ENCODE measurements at places on chromosomes 6 and 20.

DNA sequence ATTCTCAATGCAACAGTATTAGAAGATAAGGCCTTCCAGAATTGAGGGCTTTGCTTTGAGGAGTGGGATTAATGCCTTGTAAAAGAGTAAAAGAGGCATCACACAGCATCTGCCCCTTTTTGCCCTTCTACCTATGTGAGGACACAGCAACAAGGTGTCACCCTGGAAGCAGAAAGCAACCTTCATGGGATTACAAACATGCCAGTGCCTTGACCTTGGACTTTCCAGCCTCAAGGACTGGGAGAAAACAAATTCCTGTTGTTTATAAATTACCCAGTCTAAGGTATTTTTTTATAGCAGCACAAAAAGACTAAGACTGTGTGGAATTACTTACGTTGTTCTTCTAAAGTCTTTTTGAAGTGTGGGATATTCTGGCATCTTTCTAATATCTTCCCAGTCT is 150.0 kb upstream of the SLC22A16 start:
- no peak for DNase-seq

- peak; percentile 61 for DNase-seq
These were observed 23.6 kb upstream of the WFDC2 start for GRCh38 chr20:45445805-45446562.

DNA sequence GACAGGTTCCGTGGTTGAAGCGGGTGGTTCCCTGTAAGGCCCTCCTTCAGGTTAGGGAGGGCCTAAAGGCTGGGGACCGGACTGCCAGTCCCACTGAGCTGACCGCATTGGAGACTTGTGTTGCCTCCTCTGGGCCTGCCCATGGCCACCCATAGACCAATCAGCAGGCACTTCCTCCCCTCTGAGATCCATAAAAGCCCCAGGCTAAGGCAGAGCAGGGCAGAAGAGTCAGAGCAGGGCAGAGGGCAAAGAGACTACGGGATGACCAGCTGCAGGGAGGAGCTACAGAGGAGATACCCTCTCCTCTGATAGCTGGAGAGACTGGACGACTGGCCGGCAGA is 537.4 kb downstream of the TENT5A start:
- DNase-seq, result no peak

DNA sequence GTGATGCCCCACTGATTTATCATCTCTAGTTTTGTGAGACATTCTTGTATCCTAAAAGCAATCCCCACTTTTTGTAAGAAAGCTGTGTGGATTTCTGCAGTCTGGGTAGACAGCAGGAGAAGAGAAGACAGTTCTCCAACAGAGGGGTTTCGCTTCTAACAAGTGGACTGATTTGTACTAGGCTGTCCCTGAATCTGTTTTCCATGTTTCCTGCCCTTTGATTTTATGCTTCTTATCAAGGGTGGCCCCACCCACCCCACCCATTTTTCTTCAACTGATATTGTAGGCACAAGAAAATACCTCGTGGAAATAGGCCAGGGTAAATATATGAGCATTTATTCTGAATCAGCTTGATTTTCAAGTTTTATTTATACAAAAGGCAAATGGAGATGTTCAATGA is 25.7 kb upstream of the JAG1 start:
- DNase-seq, result no peak

- DNase-seq, result no peak
These were observed 458.9 kb downstream of the HACE1 start for GRCh38 chr6:104400844-104401243.

DNA sequence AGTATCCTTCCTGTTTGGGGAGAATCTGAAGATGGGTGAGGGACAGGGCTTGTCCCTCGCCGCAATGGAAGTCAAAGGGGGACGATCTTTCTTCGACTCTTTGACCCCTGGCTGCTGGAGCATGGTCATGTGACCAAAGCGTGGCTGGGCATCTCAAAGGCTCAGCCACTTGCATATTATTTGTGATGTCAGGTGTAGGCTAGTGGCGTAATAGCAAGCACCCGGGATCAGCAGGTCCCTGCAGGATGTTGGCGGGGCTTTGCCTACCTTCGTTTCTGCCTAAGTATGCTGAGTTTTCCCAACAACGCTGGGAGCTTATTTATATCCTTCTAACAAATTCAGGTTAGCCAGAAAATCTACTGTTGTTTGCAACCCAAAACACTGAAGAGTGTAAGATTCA is 50.3 kb upstream of the IL20RA start:
- no peak for DNase-seq

DNA sequence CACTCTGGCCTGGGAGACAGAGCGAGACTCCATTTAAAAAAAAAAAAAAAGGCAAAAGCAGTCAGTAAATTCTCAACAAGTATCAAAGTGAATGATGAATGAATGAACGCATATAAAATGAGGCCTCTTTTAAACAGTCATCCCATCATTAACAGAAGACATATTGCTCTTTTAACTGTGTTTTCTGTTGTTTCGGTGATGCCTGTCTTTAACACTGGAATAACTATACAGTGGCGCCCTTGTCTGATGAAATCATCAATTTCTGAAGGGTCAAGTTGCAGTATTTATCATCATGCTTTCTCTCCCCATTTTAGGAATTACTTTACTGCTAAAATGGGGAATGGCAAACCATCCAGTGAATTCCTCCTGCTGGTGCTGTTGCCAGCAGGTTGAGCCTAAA is 45.7 kb upstream of the SNX9 start:
- DNase-seq, result no peak

DNA sequence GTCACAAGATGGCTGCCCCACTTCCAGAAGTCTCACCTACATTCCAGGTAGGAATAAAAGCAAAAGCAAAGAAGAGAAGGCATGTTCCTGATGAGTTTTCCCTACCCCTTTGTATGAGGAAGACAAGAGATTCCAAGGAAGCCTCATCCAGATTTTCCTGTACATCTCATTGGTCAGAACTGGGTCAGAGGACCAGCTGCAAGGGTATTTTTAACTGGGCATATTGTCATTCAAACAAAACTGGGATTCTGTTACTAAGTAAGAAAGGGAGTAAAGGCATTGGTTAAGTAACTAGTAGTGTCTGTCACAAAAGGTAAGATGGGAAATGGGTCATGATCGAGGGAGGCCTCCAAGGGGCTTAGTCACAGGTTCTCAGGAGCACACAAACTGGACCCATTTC is 28.2 kb upstream of the RIMS4 start:
- no peak for DNase-seq

DNA sequence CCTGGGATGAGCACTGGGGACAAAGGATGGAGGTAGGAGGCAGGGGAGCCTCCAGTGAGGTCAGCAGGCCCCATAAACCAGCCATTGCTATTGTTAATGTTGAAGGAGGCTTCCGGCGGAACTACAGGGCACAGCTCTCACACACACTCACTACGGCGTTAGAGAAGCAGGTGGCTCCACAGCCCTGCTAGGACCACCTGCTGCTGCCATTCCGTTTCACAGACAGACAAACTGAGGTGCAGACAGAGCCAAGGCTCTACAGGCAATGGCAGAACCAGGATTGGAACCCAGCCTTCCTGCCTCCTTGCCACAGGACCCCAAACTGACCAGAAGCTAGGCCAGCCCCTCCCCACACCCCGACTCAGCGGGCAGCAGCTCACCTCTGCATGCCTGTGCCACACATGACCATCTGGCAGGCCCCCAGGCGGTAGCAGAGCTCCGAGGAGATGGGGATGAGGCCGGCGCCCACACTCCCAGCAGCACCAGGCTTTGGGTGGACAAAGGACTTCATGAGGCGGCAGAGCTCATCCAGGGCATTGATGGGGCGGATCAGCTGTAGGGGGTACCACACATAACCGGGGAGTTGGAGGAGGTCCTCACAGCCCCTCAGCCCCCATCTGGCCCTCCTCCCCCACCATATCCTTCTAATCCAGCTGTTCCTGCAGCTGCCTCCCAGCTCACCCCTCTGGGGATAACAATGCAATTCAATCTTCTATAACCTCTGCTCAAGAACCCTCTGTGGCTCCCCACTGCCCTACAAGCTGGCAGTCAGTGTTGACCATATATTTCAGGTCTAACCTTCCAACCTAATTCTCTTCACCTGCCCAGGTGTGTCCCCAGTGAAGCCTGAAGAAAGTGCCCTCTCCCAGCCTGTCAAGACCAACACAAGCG is 198.5 kb downstream of the PREX1 start:
- DNase-seq, result no peak

DNA sequence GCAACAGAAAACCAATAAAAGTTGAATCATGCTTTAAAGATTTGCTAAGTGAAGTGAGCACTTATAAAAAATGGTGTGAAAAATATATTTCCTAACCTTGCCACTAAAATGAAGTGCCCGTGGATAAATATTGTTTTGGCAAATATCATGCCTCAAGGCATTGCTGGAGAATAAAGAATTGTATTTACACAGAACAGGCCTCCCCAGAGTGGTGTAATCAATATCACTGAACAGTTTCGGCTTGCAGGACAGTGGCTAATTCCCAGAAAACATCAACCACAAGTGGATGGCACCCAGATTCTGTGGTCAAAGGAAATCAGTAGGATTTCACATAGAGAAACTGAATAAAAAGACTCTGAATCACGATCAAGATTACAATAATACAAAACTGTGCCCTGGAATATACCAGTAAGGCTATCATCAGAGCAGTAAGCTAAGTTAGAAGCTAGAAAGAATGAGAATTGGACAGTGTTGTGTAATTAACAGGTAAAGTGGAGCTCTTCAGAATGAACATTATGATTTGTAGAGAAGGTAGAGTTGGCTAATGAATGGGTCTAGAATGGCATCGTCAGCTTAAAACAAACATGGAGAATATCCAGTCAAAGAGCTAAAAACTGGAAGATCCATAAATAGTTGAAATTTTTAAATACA is 1026.9 kb upstream of the ADGRB3 start:
- no peak for DNase-seq

- DNase-seq, result no peak
These were observed 95.4 kb upstream of the DOK5 start for GRCh38 chr20:54379893-54380584.

DNA sequence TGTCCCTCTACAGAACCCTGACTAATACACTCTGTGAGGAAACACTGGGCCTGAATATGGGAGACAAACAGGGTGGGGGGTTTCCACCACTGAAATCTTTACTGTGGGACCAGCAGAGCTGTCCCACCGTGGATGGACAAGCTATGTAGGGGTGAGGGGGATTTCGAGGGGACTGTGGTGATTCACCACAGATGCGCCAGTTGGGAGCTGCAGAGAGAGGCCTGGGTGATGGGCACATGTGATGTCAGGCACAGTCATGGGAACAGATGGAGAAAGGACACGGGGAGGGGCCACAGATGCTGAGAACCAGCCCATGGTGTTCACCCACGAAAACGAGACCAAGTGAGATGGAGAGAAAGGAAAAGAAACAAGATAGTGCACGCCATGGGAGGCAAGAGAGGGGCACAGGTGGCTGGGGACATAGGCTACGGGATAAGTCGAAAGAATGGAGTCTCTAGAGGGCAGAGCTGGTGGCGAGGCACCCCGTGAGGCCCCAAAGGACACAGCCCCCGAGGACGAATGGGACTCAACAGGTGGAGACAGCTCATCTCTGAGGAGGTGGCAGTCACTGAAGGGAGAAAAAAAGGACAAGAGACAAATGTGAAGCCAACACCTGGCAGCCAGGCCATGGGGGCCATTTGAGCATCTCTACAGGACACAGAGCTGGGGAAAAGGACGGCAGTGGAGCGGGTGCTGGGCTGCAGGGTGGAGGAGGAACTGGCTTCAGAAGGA is 10.5 kb upstream of the RAMACL start:
- DNase-seq, result no peak

GRCh38 chr6:57434944-57435343 is 117.5 kb downstream of the PRIM2 start:
- no peak for DNase-seq

DNA sequence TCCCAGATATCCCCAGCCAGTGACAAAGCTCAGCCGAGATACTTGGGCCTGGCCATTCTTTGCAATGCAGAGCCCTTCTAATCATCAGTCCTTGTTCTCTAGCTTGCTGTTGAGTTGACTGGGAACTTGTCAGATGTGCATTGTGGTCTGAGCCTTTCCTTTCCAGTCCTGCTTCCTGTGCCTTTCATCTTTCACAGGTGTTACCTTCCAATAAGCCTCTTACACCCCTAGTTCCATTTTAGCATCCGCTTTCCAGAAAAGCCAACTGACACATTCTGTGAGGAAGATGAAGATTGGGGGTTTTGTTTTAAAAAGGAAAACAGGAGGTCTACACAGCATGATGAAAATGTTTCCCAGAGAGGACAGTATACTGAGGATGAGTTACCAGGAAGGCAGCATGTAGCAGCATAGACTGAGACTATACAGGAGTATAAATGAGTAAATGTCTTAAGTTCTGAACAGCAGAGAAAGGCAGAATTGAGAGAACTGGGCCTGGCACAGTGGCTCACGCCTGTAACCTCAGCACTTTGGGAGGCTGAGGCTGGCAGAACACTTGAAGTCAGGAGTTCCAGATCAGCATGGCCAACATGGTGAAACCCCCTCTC is 5.6 kb upstream of the CEP85L start:
- DNase-seq, result no peak

GRCh38 chr20:50138120-50138478 is 15.4 kb downstream of the PEDS1 start:
- no peak for DNase-seq

DNA sequence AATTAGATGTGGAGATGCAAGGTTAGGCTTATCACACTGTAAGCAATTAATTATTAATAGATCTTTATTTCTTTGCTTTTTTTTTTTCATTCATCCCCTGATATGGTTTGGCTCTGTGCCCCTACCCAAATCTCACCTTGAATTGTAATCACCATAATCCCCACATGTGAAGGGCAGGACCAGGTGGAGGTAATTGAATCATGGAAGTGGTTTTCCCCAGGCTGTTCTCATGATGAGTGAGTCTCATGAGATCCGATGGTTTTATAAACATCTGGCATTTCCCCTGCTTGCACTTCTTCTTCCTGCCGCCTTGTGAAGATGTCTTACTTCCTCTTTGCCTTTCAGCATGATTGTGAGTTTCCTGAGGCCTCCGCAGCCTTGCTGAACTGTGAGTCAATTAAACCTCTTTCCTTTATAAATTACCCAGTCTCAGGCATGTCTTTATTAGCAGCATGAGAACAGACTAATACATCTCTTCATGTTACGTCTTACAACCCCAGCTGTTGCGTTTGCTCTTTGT is 333.8 kb downstream of the CDH26 start:
- DNase-seq, result no peak

GRCh38 chr20:35344354-35344837 is 52.2 kb upstream of the FAM83C start:
- no peak for DNase-seq

DNA sequence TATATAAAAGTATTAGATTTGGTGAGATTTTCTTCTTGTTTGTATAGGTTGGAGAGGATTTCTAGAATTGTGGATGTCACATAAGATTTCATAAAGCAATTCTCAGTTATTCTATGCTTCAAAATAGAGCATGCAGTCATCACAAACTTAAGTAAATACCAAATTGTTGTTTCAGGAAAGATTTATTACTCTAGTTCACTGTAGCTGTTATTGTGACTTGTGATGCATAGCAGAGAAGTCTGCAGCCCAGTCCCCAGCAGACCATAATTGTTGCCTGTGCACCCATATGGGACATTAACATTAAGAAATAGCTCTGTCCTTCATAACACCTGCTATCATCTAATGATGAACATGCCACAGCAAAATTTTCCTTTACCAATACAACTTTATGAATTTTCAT is 228.0 kb upstream of the FAM83B start:
- no peak for DNase-seq

GRCh38 chr6:88116276-88116675 is 49.9 kb downstream of the CNR1 start:
- DNase-seq, result no peak

GRCh38 chr20:47704746-47705496 is 80.4 kb downstream of the SULF2 start:
- DNase-seq, result peak; percentile 66

GRCh38 chr6:134951494-134952263 is 1.8 kb upstream of the ALDH8A1 start:
- DNase-seq, result no peak

GRCh38 chr20:19918965-19919329 is 98.2 kb upstream of the NAA20 start:
- no peak for DNase-seq
